Neural progenitor cell (in vitro differentiated cells): ENCODE measurements at places on chromosomes 11 and 22.

DNA sequence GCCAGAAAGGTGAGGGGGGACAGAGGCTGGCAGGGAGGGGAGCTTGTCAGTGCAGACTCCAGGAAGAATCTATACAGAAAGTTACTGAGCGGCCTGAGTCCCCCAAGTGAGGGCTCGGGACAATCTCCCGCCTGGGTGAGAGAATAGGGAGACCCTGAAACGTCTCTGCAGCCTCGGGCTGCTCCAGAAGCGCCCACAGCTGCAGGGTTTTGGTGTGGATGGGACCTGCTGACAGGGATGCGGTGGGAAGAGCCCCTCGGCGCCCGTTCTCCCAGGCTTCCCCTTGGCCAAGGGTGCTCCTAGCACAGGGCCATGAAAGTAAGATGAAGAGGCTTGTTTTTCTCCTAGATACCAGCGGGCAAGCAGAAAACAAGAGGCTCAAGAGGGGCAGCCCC is 743 bp upstream of the RCE1 start:
- H3K36me3 ChIP-seq: no peaks in the 10 kb centered on the region
- DNase-seq: no peak
- peaks cover 6% of the 10 kb centered on the region for H3K4me1 ChIP-seq
- H3K27ac ChIP-seq: peak overlapping the region; percentile 77
- H3K27me3 ChIP-seq: no peaks in the 10 kb centered on the region

DNA sequence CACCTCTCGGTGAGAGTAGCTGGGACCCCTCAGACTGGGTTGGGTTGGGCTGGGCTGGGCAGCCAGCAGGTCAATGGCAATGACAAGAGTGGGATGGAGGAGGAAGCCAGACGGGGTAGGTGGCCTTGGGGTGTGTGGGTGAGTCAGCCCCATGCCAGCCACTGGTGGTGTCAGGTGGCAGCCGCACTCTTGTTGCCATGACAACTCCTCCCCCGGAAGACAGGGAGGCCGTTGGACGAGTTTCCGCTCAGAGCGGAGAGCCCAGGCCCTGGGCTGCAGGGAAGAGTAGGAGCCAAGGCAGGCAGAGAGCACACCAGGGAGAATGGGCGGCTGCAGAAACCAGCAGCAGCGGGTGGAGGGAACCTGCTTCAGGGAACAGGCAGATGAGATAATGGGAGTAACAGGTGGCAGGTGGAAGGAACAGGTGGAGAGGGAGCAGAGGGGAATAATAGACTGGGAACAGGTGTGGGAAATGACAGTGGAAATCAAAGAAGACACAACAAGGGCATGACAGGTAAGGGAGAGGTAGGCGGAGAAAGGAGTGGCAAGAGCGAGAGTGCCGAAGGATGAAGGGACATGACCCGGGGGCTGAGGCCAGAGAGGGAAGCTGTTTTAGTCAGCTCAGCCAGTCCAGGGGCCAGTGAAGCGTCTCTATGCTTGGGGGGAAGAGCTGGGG is 8.7 kb downstream of the SPTBN2 start:
- H3K27ac ChIP-seq: no peak overlapping the region
- no peaks in the 10 kb centered on the region for H3K36me3 ChIP-seq
- H3K4me3 ChIP-seq: no peak overlapping the region

GRCh38 chr11:27060816-27061460 is 20.3 kb downstream of the BBOX1 start:
- no peaks in the 10 kb centered on the region for H3K27me3 ChIP-seq
- DNase-seq: no peak
- H3K4me1 ChIP-seq: peaks cover 6% of the 10 kb centered on the region
- no peak overlapping the region for H3K4me3 ChIP-seq

- no peaks in the 10 kb centered on the region for H3K36me3 ChIP-seq
- peaks cover 11% of the 10 kb centered on the region for H3K4me1 ChIP-seq
- no peak overlapping the region for H3K27ac ChIP-seq
- DNase-seq: peak; percentile 58
Observed at GRCh38 chr11:67732045-67732787, 57.8 kb upstream of the ALDH3B2 start.

DNA sequence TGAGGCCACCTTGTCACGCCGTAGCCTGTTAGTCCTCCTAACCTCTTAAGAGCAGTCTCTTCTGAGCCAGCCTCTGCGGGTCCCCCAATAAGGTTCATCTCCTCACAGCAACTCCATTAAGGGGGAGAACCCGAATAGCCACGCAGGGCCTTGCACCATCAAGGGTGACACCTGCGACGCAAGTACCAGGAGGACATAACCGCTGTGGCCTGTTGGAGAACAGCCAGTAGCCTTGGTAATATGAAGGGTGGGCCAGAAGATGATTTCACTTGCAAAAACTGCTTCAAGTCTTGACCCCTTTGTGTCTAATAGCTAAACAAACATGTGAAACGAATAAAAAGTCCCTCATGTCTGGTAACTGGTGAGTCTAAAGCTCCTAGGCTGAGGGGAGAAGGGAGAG is 14.8 kb downstream of the ARFGAP2 start:
- H3K4me3 ChIP-seq: no peak overlapping the region
- H3K27me3 ChIP-seq: no peaks in the 10 kb centered on the region
- H3K4me1 ChIP-seq: no peaks in the 10 kb centered on the region
- DNase-seq: no peak

DNA sequence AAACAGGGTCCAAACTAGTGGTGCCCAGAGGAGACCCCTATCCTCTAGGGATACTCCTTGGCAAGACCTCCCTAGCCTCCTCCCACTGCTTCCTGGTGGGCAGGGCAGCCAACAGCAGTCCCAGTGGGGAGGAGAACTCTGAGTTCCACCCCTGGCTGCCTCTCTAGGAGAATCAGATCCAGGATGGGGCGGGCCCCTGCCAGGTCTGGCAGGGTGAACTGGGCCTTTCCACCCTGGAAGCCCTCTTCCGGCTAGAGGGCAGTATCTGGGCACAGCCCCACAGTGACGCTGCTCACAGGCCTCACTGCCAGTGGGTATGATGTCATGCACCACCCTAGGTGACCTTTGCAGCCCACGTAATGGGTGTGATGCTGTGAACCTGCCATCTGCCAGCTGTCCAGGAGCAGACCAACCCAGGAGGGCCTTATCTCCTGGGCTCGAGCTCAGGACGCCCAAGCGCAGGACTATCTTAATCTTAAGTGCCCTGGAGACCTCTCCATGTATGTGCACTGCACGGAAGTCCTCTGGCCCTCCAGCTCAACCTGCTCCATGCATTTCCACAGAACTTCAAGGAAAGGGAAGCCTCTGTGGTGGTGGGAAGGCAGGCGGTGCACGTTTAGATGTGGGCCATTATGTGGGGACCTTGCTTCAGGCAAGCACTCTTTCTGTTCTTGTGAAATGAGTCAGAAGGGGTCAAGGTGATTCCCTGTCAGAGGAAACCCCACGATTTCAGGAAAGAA is 31.8 kb upstream of the FCHSD2 start:
- no peaks in the 10 kb centered on the region for H3K36me3 ChIP-seq
- H3K27me3 ChIP-seq: no peaks in the 10 kb centered on the region
- H3K4me3 ChIP-seq: no peak overlapping the region
- peaks cover 15% of the 10 kb centered on the region for H3K4me1 ChIP-seq
- no peak overlapping the region for H3K27ac ChIP-seq

- peak; percentile 48 for DNase-seq
- H3K27me3 ChIP-seq: peaks cover 5% of the 10 kb centered on the region
- no peaks in the 10 kb centered on the region for H3K36me3 ChIP-seq
- H3K4me3 ChIP-seq: peak overlapping the region; percentile 24
- H3K4me1 ChIP-seq: peaks cover 15% of the 10 kb centered on the region
Observed at GRCh38 chr22:45212306-45212709, 28.4 kb downstream of the KIAA0930 start.

- no peak overlapping the region for H3K4me3 ChIP-seq
- H3K36me3 ChIP-seq: no peaks in the 10 kb centered on the region
- H3K27me3 ChIP-seq: peaks cover 52% of the 10 kb centered on the region
- no peak overlapping the region for H3K27ac ChIP-seq
- no peak for DNase-seq
Observed at GRCh38 chr22:49268924-49269323, 558.7 kb downstream of the BRD1 start.

- H3K36me3 ChIP-seq: no peaks in the 10 kb centered on the region
- no peak for DNase-seq
- H3K27ac ChIP-seq: no peak overlapping the region
- no peak overlapping the region for H3K4me3 ChIP-seq
- H3K4me1 ChIP-seq: no peaks in the 10 kb centered on the region
Observed at GRCh38 chr11:61095021-61095420, 7.3 kb upstream of the CD5 start.

DNA sequence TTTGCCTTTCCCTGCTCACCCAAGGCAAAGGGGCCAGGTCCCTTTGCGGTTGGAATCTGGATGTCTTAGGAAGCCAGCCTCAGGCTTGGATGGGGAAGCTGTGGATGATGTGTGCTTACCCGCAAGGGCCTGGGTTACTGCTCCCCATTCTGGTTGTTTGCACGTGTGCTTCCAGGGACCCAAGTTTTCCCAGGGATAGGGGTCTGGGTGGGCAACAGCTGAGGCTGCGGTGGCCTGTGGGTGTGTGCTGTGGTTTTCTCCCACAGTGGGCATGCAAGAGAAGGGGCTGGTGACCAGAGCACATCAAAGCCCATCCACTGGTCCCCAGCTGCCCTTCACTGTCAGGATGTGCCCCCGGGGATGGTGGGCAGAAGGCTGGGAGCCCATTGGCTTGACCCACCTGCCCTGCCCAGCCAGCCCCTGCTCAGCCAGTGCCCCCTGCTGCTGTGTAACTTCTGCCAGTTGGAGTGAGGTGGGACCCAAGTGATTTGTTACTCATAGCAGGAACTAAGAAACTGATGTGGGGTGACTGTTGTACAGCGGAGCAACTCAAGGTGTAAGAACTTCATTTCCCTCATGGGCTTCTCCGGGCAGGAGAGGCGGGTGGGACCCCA is 3.3 kb downstream of the CAPN5 start:
- peaks cover 7% of the 10 kb centered on the region for H3K27me3 ChIP-seq
- H3K4me3 ChIP-seq: no peak overlapping the region
- no peak for DNase-seq
- no peak overlapping the region for H3K27ac ChIP-seq
- H3K4me1 ChIP-seq: peaks cover 13% of the 10 kb centered on the region

GRCh38 chr11:71247551-71248250 is 4.7 kb downstream of the SHANK2 start:
- peak; percentile 77 for DNase-seq
- H3K4me1 ChIP-seq: peaks cover 40% of the 10 kb centered on the region
- H3K27ac ChIP-seq: no peak overlapping the region
- no peaks in the 10 kb centered on the region for H3K36me3 ChIP-seq

- no peak for DNase-seq
- no peak overlapping the region for H3K4me3 ChIP-seq
- H3K27ac ChIP-seq: no peak overlapping the region
Observed at GRCh38 chr11:133560472-133560855, 28.2 kb upstream of the OPCML start.

DNA sequence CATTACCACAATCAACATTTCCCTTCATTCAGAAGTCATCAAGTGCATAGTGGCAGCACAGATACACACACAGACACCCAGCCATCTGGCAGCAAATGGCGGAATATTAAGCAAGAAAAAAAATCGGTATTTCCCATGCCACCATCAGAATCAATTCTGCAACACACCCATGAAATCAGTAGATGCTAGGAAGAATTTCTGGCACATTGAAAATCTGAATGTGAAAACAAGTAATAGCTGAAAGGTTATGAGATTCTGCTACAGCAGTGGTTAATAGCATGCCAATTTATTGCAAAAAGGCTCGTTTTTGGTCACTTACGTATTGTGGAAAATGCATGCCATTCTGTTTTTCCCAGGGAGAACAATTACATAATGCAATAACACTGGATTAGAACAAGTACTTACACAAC is 91.1 kb downstream of the PICALM start:
- H3K27ac ChIP-seq: no peak overlapping the region
- H3K27me3 ChIP-seq: no peaks in the 10 kb centered on the region
- H3K36me3 ChIP-seq: peaks cover 13% of the 10 kb centered on the region
- DNase-seq: no peak

GRCh38 chr11:25943777-25944661 is 387.9 kb upstream of the ANO3 start:
- H3K4me1 ChIP-seq: peaks cover 19% of the 10 kb centered on the region
- no peaks in the 10 kb centered on the region for H3K36me3 ChIP-seq
- no peak overlapping the region for H3K27ac ChIP-seq
- no peaks in the 10 kb centered on the region for H3K27me3 ChIP-seq
- peak; percentile 21 for DNase-seq

- peaks cover 34% of the 10 kb centered on the region for H3K27me3 ChIP-seq
- H3K4me1 ChIP-seq: peaks cover 46% of the 10 kb centered on the region
- DNase-seq: no peak
- H3K36me3 ChIP-seq: no peaks in the 10 kb centered on the region
Observed at GRCh38 chr11:845872-846495, 3.3 kb downstream of the TSPAN4 start.

DNA sequence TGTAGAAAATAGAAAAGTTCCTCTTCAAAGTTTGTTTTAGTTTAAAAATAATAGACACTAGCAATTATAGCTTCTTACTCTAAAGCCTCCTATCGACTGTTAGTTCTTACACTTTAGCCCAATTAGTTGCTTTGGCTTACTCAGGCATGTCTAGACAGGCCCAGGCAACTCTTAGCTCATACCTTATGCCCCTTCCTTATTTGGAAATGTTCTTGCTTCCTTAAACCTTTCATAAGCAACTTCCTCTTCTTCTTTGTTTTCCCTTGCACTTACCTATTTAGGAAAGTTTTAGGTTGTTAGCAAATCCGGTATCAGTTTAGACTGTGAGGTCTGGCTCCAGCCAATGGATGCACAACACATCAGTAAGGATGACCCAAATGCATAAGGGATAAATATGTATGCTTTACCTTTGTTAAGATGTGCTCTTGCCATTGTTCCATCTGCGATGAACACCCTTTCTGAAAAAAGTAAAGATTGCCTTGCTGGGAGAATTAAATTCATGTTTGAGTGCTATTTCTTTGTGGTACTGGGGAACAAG is 1277.5 kb upstream of the CNTN5 start:
- no peaks in the 10 kb centered on the region for H3K36me3 ChIP-seq
- peaks cover 2% of the 10 kb centered on the region for H3K4me1 ChIP-seq
- no peaks in the 10 kb centered on the region for H3K27me3 ChIP-seq
- no peak overlapping the region for H3K27ac ChIP-seq

GRCh38 chr11:125626288-125626950 is 1.5 kb downstream of the CHEK1 start:
- DNase-seq: peak; percentile 92
- peaks cover 19% of the 10 kb centered on the region for H3K36me3 ChIP-seq
- peak overlapping the region; percentile 95 for H3K27ac ChIP-seq
- H3K27me3 ChIP-seq: no peaks in the 10 kb centered on the region

DNA sequence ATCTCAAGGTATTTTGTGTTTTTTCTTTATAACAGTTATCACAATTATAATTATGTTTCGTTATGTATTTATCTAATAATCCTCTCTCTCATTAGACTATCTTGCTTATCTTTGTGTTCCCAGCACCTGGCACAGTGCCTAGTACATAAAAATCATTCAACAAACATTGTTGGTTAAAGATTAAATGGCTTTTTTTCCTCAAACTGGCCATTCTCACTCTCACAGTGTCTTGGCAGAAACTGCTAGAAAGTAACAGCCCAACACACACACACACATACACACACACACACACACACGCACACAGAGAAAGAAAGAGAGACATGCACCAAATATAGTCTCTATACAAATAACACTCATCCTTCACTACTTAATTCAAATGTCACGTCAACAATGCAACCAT is 36.8 kb downstream of the OR10A6 start:
- H3K27me3 ChIP-seq: no peaks in the 10 kb centered on the region
- H3K27ac ChIP-seq: no peak overlapping the region
- H3K4me3 ChIP-seq: no peak overlapping the region
- no peaks in the 10 kb centered on the region for H3K4me1 ChIP-seq
